T-helper 2 cell treated with Interferon-gamma antibody and Interleukin-4, amounts not matched to agents 5 μg/mL and 100 μg/mL, for 36 hours (primary cell): ENCODE measurements at places on chromosomes 5 and 9.

- DNase-seq = no peak
- no peak overlapping the region for H3K27ac ChIP-seq
- H3K27me3 ChIP-seq = no peaks in the 10 kb centered on the region
- no peak overlapping the region for H3K4me3 ChIP-seq
- H3K4me1 ChIP-seq = no peaks in the 10 kb centered on the region
- no peaks in the 10 kb centered on the region for H3K36me3 ChIP-seq
These were observed 785.5 kb upstream of the EDIL3 start for GRCh38 chr5:85170183-85170582.

GRCh38 chr5:134637116-134637721 lies 4.6 kb upstream of the SAR1B start:
- H3K36me3 ChIP-seq = no peaks in the 10 kb centered on the region
- H3K4me1 ChIP-seq = peaks cover 6% of the 10 kb centered on the region
- no peak overlapping the region for H3K27ac ChIP-seq
- H3K27me3 ChIP-seq = no peaks in the 10 kb centered on the region
- no peak overlapping the region for H3K4me3 ChIP-seq
- DNase-seq = no peak

- no peaks in the 10 kb centered on the region for H3K4me1 ChIP-seq
- H3K27me3 ChIP-seq = no peaks in the 10 kb centered on the region
- no peak overlapping the region for H3K4me3 ChIP-seq
- H3K27ac ChIP-seq = no peak overlapping the region
These were observed 24.9 kb upstream of the FIBCD1 start for GRCh38 chr9:130963916-130964315.

GRCh38 chr5:74149395-74149794 lies 491.1 kb downstream of the ENC1 start:
- DNase-seq = no peak
- H3K4me3 ChIP-seq = no peak overlapping the region
- no peak overlapping the region for H3K27ac ChIP-seq

DNA sequence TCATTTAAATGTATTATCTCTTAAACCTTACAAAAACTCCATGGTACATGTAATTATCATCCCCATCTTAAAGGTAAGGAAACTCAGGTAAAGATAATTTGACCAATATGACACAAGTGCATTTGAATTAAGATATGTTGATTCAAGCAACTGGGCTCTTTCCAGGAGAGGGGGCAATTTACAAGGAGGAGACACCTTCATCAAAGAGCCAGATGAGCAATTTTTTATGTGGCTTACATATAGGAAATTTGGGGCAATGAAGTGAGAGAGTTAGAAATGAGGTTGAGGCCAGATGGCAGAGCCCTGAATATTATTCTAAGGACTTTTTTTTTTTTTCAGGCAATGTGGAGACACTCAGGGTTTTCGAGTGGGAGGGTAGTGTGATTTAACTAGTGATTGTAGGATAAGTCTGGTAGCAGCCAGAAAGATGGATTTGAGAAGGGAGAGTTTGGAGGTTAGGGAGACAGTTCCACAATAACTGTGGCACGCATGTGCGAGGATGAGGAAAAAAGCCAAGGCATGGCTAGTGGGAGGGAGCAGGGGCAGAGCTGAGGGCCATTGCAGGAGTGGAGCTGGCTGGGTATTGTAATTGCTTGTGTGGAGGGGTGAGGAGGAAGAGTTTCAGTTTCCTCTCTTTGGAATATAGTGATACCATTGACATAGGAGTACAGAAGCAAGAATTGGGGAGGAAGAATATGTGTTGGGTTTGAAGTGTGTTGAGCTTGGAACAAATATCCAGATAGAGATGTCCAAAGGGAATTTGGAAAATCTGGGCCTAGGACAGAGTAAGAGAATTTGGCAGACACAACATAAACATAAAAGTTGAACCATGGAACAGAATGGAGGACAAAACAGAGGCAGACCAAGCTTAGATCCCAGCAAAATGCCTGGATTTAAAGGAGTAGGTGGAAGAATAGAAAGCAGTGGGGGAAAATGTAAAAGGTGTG lies 72.0 kb downstream of the ACTBL2 start:
- no peak overlapping the region for H3K27ac ChIP-seq
- H3K27me3 ChIP-seq = no peaks in the 10 kb centered on the region
- DNase-seq = no peak
- no peaks in the 10 kb centered on the region for H3K4me1 ChIP-seq
- no peak overlapping the region for H3K4me3 ChIP-seq

- peaks cover 8% of the 10 kb centered on the region for H3K4me1 ChIP-seq
- peaks cover 37% of the 10 kb centered on the region for H3K36me3 ChIP-seq
- H3K27me3 ChIP-seq = no peaks in the 10 kb centered on the region
- DNase-seq = no peak
- no peak overlapping the region for H3K27ac ChIP-seq
These were observed 13.2 kb downstream of the ZFAND5 start for GRCh38 chr9:72351538-72352453.

DNA sequence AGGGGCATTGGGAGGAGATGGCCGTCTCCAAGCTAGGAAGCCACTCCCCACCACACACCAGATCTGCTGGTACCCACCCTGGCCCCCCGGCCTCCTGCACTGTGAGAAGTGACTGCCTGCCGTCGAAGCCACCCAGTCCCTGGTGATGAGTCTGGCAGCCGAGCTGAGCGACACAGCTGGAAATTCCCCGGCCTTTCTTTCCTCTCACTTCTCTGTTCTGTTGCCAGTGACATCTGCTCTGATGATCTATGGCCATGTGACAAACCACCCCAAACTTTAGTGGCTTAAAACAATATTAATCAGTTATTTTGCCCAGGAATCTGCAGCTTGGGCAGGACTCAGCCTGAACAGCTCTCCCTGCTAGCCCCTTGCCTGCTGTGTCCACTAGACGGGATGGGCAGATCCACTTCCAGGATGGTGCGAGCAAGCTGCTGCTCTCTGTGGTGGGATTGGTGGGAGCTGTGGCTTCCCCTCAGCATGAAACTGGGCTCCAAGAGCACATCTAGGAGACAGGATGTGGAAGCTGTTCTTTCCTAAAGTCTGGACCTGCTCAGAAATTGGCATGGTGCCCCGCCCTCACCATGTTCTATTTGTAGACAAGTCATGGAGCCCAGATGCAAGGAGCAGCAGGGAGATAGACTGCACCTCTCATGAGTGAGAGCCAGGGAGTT lies 211.2 kb downstream of the GADD45G start:
- no peak for DNase-seq
- no peak overlapping the region for H3K27ac ChIP-seq
- no peaks in the 10 kb centered on the region for H3K36me3 ChIP-seq
- H3K27me3 ChIP-seq = peaks cover 19% of the 10 kb centered on the region

GRCh38 chr5:83924171-83924570 lies 203.5 kb upstream of the HAPLN1 start:
- no peak overlapping the region for H3K4me3 ChIP-seq
- H3K27ac ChIP-seq = no peak overlapping the region
- no peaks in the 10 kb centered on the region for H3K27me3 ChIP-seq
- DNase-seq = no peak

DNA sequence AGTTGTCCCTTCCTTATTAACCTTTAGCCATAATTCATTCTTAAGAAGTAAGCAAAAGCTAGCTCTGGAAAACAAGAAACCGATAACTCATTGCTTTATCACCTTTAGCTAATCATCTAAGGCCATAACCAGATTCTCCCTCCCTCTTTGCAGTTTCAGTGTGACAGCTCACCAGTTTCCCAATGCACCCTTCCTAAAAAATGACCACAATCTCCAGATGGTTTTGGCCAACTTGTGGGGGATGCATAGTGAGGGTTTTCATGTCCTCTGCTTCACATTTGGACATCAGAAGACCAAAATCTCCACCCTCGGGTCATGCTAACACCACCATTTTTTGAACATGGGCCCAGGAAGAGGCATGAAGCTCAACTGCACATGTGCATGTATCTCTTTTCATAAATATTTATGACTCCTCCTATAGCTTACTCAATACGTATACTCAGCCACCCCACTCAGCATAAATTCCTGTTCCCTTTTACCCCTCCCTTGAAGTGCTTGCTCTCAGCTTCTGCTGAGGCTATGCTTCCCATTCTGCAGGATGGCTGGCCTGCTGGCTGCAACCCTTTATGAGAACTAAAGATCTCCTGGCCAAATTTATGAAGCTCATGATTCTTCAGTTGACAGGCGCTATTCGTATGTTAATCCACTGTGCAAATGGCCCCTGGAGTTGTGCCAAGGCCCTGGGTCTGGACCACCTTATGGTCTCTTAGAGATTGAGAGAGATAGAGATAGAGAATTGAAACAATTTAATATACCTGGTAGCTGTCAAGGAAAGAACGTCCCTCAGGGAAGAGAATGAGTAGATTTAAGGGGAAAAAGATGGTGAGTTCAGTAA lies 14.8 kb downstream of the PPP3R2 start:
- no peak overlapping the region for H3K27ac ChIP-seq
- no peaks in the 10 kb centered on the region for H3K4me1 ChIP-seq
- DNase-seq = no peak
- no peaks in the 10 kb centered on the region for H3K36me3 ChIP-seq

- H3K4me3 ChIP-seq = no peak overlapping the region
- no peaks in the 10 kb centered on the region for H3K36me3 ChIP-seq
- H3K4me1 ChIP-seq = no peaks in the 10 kb centered on the region
- no peak for DNase-seq
- H3K27ac ChIP-seq = no peak overlapping the region
- no peaks in the 10 kb centered on the region for H3K27me3 ChIP-seq
These were observed 41.9 kb downstream of the COL15A1 start for GRCh38 chr9:98985596-98985995.

DNA sequence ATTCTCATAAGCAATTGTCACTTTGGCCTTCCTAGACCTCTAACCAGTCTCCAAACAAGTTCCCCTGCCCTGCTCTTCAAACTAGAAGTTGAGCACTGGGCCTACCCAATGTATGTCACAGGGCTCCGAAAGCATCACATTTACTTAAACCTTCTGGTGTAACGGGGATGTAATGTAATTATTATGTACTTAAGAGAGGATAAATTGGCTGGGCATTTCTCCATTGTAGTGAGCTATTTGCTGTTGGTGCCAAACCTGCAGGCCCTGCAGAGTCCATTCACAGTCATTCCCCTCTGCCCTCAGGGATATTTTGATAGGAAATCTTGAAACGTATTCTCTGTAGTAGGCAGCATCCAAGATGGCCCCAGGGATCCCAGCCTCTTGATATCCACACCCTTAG lies 64.2 kb upstream of the GNE start:
- no peaks in the 10 kb centered on the region for H3K36me3 ChIP-seq
- no peak for DNase-seq
- no peak overlapping the region for H3K4me3 ChIP-seq

DNA sequence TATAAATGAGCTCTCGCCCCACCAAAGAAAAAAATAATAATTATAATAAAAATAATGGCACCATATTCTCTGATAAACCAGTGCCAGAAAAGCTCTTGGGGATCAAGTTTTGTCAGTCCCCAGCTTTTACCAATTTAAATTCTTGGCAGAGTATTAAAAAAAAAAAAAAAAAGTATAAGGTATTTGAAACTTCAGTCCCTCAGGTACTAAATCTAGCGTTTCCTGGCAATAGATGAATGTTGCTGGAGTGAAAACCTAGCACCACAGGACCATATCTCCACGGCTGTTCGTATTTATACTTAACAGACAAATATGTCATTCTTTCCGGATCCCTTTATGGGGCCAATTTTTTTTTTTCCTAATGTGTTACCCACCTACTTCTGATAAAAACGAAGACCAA lies 646.2 kb downstream of the CCDC171 start:
- no peak for DNase-seq
- no peaks in the 10 kb centered on the region for H3K4me1 ChIP-seq
- H3K27me3 ChIP-seq = no peaks in the 10 kb centered on the region

- H3K27ac ChIP-seq = no peak overlapping the region
- no peak for DNase-seq
- H3K36me3 ChIP-seq = no peaks in the 10 kb centered on the region
- no peaks in the 10 kb centered on the region for H3K4me1 ChIP-seq
These were observed 176.6 kb downstream of the ZNF462 start for GRCh38 chr9:107039542-107039941.
